GM18507 (cell line): ENCODE measurements at places on chromosomes 7 and 10.

- no peak for DNase-seq
Observed at GRCh38 chr10:89390476-89391225, 1.8 kb upstream of the IFIT1 start.

DNA sequence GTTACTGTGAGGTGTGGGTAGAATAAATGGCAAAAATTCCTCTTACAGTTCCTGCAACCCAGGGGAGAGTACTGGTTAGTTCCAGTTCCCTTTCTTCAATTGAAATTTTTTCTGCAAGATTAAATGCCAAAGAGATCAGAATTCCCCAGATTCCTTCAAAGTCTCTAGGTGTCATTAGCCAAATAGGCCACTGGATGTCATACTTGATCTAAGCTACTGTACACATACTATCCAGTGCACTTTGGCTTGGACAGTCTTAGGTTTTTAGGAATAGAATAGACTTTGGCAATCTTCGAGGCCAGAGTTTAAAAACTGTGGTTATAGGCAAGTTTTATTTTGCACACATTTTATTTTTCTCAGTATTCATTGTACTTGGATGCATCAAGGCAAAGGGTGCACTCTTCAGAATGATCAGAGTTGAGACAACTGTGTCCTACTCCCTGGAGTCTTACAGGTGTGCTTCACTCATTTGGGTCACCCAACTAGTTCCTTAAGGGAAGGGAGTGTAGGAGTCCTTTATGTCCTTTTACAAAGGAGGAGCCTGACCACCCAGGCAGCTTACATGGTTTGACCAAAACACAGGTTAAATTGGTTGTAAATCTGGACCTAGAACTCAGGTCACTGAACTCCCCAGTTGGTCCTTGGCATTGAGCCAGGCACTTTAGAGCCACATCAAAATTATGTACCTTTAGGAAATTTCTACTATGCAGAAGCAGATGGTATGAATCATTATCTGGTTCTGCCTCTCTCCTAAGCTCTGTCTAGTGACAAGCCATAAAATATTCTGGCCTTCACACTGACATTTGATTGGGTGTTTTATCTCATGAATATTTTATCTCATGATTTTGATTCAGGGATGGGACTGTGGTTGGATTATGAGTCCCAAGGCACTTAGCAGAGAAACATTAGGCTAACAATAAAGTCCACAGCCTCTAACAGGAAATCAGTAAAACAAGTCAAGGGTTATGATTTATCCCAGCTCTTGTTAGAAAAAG, 49.5 kb downstream of the ASAH2B start:
- DNase-seq = no peak

DNA sequence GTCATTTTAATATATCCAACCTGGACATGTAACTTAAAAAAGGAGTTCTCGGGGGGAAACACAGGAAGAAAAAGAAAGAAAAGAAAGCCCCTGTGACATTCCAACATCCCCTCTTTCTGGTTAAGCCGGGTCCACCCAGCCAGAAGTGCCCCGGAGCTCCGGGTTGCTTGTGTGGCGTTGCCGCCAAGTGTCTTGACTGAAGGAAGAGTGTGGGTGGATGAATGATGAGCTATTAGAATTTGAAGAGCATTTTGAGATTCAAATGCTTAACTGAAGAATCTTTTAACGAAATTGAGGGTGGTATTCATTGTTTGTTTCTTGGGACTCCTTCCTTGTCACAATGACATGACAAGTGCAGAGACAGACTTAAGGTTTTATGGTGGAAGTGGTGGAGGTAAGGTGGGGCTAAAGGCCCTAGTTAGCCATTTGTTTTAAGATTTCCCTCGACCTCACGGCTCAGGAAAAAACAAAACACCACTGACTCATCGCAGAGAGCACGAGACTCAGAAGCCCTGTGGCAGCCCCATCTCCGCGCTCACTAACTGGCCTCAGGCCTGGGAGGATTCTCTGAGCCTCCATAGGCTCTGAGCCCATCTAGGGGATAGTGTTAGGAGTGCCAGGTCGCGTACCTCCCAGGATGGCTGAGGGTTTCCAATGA, 1.8 kb upstream of the GLI3 start:
- DNase-seq = no peak

- no peak for DNase-seq
Observed at GRCh38 chr7:99195867-99196266, 12.0 kb downstream of the KPNA7 start.

- DNase-seq = no peak
Observed at GRCh38 chr10:70890917-70891431, 2.6 kb upstream of the PCBD1 start.

DNA sequence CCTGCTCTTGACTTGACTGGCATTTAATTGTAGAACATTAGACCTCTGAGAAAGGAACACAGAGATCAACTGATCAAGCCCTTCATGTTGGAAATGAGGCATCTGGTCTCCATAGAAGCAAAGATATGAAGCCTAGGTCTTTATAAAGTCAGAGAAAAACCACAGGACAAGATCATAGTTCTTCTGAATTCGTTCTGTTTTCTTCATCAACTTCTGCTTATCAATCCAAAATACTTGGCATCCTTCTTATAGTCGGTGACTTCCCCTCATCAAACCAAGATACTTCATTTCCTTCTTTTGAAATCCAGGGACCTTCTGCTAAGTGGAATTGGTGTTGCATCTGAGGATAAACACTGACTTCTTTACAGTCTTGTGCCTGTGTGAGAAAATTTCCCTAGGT, 77.1 kb upstream of the PRKCQ start:
- DNase-seq = no peak

GRCh38 chr10:131009791-131010190, 301.7 kb downstream of the TCERG1L start:
- DNase-seq = no peak

DNA sequence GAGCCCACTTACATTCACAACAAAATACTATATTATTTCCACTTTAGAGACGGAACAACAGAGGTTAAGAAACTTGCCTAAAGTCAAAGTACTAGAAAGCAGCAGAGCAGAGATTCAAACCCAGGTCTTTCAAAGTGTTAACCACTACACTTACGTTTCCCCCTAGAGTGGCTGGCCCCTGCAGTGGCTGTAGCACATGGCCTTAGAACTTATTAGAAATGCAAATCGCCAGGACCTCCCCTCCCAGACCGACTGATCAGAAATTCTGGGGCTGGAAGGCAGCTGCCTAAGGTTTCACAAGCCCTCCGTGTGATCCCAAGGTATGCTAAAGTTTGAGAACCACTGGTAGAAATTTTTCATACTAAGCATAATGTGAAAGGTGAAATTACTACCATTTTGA, 8.1 kb downstream of the MPP7 start:
- DNase-seq = no peak

DNA sequence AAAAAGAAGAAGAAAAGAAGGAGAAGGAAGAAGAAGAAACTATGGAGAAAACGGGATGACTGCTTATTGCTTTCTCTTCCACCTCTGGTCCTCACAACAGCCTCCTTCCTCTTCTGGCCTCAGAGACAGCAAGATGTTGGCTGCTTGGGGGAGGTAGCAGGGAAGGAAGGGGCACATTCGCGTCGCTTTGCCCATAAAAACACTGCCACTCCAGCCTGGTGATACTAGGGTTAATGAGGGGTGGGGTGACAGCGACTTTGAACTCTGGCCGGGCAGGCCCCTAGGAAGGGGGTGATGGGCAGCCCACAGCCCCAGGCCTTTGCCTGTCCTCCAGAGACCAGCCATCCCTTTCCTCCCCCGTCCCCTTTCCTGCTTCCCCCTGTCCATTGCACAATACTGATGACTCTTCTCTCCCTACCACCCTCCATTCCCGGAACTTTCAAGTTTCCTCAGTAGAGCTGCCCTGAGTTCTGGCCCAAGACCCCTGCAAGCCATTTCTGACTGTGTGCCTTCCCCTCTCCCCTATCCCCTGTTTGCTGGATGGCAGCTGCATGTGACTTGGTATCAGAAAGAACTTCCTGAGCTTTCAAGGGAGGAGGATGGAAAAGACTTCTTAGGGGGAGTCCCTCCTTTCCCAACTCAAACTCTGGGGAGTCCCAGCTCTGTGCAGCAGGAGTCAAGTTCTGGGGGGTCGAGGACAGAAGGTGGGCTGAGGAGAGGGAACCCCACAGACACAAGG, 2.2 kb upstream of the CUEDC2 start:
- no peak for DNase-seq

DNA sequence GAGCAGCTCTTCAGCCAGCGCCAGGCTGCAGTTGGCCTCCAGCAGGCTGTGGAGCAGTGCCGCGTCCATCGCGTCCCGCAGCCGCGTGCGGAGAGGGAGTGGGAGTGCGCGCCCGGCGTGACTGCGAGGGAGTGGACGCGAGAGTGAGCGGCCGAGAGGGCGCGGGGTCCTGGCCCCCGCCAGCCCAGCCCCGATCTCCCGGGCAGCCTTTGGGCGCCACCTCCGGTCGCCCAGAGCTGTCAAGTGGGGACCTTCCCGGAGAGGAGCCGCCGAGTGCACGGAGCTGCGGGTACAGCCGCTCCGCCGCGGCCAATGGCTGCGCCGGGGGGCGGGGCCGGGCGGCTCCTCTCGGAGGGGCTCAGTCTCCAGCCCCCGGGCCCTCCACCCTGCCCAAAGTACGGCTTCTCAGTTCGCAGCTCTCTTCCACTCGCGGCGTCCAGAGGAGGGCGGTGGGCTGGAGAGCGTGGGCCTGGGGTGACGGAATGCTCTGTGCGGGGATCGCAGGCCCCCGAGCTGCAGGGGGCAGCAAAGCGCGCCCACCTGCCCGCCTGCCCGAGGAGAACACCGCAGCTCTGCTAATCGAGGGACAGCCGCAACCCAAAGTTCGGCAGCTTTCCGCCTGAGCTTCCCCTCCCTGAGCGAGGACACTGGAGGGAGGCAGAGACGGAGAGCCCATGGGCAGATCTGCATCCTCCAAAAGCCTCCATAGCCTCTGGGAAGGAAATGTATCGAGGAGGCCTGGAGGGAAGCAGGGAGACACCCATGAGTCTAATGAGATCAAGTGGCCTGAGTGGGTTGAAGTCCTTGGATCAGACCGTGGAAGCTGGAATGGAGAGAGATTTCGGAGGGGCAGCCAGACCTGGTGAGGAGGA, at the start of gene CRHR2:
Gene CRHR2 (minus strand): TSS at position 245 of the 872 bp plus-strand sequence. CDS start 176 bp downstream, at position 69.
- no peak for DNase-seq

DNA sequence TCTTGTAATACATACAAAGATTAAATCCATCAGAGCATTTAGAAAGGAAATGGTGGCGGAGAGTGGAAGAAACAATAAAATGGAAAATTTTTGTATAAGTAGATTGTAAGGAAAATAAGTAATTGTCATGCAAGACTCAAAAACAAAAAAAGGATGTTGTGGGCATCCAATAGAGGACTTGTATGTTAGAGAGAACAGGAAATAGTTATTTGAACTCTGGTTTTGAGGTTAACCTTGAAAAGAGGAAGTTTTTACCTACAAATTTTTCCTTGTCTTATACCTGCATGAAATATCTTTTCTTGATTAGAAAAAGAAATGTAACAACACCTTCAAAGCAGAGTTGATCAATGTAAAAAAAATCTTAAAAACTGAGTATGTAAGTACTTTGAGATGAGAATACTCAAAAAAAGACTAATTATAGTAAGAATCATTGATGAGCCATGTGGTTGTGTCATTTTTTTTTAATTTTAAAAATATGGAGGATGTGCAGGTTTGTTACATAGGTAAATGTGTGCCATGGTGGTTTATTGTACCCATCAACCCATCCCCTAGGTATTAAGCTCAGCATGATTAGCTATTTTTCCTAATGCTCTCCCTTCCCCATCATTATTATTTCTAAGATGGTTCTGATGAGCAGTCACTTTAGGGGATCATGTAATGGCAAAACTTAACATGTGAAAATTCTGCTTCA, 11.9 kb downstream of the TMEM106B start:
- no peak for DNase-seq

DNA sequence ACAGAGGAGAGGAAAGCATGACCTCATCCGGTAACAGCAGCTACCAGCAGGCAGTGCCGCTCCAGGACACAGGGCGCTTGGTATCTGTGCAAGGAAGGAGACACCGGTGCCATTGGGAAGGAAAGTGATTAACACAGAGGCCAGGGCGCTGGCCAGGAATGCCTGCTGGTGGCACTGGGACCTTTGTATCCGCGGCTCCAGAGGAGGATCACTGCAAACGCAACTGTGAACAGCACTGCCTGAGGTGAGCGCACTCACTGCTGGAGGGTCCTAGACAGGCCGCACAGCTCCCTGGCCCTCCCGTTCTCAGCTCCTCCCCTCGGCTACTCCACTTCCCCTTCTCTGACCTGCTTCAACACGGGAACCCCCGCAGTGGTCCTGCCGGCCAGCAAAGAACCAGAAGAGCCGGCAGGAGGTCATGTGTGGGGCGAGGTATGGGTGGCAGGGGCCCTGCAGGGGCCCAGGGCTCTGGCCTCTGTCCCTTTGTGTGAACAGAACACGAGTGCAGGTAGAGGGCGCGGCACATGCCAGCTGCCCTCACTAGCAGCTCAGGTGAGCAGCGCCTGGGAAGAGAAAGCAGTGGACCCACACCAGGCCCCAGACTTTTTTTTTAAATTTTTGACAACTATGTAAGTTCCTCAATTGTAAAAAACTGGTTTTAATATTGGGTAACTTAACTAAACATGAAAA, 107.6 kb downstream of the VIPR2 start:
- no peak for DNase-seq

DNA sequence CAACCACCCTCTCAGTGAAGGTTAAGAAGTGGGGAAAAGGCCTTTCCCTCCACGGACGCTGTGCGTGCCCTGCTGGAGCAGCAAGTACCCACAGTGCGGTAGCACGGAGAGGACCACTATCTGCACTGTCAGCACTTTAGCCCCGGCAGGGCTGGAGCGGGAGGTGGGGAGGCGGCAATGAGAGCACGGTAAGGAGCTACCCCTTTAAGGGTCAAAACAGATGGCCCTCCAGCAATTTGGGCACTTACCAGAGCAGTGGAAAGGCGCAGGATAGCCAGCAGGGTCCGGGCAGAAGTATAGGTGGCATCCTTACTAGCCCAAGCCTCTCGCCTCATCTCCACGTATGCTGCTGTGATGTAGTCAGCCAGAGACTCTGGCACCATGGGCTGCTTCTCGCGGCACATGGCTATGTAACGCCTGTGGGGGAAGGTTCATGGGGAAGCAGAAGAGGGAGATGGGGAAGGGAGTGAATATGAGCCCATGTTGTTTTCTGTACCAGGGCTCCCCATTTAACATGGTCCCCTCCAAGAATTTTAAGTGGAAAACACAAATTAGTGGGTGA, 5.2 kb downstream of the COPS6 start:
- no peak for DNase-seq

DNA sequence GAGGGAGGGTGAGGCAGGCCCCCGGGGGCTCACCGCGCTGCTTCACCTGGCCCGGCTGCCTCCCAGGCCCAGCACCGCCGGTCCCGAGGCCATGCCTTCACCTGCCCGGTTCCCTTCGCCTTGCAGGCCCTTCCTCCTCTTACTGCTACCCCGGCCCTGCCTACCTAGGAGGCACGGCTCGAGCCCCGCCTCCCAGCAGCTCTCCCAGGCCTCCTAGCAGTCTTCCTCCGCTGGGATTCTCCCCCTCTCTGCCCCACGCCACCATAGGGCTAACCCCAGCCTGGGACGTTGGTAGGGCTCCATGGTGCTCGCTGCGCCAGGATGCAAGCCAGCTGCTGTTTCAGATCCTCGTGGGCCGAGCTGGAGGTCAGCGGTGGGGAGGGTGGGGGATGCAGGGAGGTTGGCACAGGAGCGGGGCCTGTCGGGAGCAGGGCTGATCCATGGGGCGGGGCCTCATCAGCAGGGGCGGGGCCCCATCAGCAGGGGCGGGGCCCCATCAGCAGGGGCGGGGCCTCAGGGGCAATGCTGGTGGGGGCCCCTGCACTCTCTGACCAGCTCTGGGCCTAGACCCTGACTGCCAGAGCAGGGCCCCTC, 63.3 kb downstream of the RASGEF1A start:
- DNase-seq = no peak
